Occipital lobe (tissue), 3 donors: ENCODE measurements at places on chromosomes 12 and 14. TPM values are rescaled to one million over a fixed set of nuclear protein-coding genes. Genes with fewer than 3 reads are reported as not detected.

DNA sequence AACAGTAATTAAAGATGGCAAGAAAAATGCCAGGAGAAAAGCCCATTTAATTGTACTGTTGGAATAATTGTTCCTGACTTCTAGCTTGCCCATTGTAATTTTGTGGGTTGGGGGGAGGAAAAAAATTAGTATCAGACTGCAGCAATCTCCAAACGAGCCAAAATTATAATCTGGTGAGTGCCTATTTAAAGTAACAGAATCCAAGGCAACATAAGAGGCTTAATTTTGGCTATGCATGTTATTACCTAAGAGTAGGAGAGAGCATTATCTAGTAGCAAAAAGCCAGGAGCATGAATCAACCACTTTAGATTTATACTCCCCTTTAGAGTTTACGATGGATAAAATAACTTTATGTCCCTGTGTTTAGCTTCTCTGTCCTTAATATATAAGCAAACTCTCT lies 14.6 kb upstream of the DENND5B start:
- no peak for DNase-seq

DNA sequence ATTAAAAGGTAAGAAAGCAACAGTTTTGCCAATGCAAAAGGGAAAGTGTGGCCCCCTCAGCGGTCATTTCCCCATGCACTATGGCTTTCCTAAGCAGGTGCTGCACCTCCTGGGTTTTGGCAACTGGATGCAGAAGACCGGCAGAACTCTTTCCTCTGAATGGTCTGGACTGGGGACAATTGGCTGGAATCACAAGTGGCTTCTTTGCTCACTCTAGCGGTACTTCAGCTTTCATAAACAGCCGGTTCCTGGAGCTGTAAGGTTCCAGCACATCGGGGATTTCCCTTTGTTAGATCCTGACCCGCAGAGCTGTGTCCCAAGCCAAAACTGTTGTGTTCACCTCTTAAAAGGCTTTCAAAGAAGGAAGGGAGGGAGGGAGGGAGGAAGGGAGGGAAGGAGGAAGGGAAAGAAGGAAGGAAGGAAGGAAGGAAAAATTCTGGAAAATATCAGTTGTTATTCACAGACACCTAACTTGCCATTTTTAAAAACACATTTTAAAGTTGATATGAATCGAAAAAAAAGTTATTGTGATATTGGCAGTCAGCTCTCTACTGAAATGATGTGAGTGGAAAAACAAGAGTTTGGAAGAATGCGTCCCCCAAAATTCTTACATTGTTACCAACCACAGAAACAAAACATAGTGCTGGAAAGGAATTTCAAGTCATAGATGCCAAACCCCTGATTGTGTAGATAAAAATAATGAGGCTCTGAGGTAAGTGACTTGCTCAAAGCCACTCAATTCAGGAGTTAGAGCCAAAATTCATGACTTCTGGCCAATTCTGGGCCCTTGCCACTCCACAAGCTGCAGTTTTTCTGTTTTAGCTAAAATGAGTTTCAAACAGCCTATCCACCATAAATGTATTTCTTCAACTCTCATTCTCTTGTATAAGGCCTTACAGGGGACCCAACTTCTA lies 220.6 kb upstream of the HMGA2 start:
- DNase-seq: no peak

DNA sequence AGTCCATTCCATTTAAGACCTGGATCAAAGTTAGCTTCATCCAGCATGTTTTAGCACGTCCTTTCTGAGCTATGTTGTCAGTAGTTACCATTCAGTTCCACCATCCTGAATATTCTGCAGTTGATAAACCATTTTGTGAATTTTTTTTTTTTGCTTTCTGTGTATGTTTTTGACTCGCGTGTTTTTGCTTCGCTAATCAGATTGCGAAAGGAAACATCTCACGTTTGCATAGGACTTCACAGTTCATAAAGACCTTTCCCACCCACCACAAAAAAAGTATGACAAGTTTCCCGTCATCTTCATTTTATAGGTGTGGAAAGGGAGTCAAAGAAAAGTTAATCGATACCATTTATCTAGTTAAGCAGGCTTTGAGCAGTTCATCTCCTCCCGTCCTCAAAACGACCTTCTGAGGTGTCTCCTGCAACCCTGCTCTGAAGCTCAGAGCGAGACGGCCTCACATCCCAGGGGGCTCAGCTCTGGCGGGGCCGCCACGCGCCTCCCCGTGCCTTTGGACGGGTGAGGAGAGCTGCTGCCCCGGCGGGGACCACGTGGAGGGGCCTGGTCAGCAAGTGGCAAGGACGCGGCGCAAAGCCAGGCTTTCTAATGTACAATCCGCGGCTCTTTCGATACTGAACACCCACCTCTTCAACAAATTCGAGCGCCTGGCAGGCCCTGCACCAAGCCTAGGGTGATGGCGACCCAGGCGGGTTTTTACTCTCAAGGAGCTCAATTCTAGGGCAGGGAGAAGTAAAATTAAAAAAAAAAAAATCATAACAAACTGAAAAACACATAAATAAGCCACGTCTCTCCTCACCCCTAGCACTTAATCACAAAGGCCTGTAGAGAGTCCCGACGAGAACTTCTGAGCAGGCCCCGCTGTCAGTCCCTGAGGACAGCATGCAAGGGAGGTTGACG lies 988 bp upstream of the TMEM263 start:
- no peak for DNase-seq

GRCh38 chr12:110846615-110847566 lies at the start of gene CCDC63:
Gene CCDC63, plus strand, starts transcription at chr12:110846987. Its CDS starts 5,968 bp downstream, at chr12:110852955.
- DNase-seq: no peak

DNA sequence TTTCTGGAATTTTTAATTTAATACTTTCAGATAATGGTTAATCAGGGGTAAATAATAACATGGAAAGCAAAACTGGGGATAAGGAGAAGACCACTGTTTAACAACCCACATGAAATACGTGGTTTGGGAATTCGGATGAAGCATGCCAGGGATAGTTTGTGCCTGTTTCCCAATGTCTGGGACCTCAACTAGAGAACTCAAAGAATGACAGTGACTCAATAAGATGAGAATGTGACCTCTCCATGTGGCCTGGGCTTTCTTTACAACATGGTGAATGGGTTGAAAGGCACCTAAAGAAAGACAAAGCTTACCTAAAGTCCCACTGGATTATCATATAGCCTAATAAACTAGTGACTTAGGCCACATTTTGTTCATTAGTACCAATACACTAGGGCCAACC lies 460.3 kb upstream of the LRFN5 start:
- DNase-seq: no peak

Gene SLC10A1
- total RNA-seq: not detected

DNA sequence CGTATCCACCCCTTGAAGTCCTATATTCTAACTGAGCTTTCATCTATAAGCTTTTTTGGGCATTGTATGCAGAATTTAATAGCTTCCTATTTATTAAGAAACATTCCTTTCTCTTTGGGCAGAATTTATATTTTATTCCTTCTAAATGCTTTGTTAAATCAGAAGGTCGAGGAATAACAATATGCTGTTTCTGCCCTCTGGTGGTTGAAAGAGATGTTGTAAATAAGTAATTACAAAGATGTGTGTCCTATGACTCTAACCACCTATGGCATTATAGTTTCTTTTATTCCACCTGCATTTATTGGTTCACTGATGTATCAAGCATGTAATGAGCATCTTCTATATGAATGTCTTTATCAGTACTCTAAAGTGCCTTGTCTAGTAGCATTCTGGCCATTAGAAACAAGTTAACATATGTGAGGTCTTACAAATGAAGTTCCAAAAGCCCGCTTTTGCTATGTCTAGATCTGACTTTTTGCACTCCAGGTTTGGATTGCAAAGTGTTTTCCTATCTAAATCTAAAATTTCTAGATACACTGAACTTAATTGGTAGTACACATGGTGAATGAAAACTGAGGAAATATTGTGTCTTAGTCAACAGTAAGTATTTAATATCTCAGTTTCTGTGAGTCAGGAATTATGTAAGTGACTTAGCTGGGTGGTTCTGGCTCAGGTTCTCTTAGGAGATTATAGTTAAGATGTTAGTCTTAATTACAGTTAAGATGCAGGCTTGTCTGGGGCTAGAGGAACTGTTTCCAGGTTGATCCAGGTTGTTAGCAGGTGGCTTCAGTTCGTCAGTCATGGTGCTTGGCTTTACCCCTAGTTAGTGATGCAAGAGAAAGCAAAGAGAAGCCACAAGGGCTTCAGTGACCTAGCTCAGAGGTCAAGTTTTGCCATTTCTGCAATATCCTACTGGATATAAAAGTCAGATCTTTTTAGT lies 57.5 kb downstream of the PLEKHA5 start:
- DNase-seq: no peak

Gene FIGNL2
- total RNA-seq: 0.47 TPM

Gene DCTN2
- 103 TPM for total RNA-seq

DNA sequence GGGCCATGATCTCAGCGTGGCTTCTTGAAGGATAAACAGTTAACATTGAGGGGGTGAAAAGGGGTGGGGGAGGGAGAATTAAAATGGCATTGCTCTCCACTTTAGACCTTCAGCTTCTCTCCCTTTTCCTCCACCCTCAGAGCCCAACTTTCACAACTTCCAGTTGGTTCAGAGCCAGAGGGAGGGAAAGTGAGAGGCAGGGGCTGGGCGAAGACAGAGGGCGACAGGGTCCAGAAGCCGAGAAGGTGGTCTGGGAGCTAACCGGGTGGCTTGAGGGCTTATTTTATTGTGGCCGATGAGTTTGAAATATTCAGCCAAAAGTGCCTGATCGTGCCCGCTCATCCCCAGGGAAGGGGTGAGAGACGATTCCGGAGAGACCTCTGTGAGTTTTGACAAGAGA lies 4.1 kb downstream of the BMP4 start:
- DNase-seq: no peak

DNA sequence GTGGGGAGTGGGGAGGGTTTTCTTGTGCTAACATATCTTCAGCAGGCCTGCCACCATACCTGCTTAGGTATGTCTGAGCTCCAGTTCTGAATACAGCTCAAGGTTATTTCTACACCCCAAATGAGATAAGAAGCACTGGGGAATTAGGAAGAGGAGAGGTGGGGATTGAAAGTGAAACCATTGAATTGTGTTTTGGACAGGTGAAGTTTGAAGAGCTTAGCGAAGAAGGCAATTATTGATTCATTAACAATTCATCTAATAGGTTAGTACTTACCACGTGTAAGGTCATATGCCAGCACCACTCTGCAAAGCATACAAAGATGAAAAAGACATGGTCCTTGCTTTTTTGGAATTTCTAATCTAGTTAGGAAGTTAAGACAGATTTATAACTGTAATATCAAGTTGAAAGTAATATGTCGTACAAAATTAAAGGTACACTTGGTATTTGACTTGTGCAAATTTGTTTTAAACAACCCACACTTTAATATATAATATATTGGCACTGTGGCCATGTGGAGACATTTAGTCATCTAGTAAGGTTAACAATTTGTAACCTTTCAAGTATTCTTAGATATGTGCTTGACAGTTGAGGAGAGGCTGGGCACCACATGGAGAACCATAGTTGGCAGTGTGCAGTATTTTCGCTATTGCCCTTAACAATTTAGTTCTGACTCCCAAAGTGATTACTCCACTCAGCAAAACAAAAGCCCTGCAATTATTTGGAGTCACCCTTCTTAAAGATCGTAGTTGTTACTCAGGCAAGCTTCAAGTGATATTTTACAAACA lies 3.6 kb downstream of the SMCO3 start:
- DNase-seq: no peak

DNA sequence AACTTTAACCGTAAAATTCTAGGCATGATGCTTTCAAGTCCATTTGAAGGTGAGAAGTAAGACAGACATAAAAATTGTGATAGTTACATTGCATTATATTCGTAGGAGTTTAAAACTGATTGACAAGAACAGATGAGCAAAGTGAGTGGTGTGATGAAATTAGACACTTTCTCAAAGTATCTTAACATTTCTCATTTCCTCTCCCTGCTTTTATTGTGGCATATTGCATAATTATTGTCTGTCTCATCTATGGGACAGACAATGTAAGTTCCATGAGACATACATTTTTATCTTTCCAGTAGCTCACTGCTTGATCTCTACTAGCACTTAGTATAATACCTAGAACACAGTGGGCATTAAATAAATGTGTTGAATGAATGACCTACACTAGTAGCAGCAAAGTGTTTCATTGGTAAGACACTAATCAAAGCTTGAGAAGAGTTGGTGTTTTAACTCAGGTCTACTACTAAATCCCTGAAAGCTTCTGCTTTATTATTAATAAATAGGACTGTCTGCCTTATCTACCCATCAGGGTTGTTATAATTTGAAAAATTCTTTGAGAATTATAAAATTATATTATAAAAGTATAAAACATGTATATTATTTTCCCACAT lies 19.0 kb downstream of the A2M start:
- no peak for DNase-seq

DNA sequence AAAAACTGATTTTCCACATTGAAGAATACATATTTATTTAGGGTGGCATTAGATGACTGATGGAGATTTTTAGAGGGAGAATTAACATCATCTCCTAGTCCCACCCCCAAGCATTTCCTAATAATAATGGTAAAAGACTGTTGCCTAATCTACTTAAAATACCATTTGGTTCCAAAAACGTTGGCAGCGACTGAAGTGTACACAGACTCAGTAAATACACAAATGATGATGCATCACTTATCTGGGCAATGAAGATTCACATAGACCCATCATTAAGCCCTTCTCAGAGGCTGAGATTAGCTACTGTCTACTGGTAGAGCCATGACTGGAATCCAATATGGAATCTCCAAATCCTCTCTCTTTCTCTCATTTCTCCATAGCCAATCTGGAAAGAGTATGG lies 18.2 kb downstream of the RTN1 start:
- DNase-seq: no peak

Gene CRY1
- 39.3 TPM for total RNA-seq

DNA sequence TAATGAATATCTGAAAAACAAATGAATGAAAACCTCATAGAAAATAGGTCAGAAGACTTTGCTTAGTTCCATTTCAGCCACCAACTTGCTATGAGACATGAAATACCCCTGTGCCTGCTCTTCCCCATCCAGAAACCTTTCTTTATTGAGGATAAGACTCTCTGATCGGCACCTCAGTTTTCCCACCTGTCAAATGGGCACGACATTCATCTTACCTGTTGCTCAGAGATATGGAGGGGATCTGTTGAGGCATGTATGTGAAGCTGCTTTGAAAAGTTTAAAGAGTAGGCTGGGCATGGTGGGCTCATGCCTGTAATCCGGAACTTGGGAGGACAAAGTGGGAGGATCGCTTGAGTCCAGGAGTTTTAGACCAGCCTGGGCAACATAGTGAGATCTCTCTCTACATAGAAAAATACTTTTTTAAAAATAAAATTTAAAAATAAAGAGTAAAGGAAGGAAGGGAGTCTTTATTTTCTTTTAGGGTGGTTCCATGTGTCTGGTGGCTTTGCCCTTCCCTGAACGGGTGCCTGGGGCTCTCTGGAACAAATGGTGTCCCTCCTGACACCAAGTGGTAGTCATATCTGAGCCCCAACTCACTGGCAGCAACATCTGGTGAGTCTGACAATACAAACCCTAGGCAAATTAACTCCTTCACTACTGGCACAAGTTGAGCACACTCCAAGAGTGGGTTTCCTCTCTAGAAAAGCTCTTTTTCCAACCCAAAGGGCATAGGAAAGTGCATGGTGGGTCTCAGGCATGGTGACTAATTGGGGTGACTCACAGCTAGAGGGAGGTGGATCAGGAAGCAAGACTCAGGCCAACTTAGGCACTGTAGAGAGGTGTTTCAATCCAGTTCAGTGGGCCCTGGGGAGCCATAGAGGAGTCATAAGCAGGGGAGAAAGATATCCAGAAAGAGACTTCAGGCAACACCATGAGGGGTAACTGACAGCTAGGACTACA lies 42.1 kb downstream of the MAP1LC3B2 start:
- DNase-seq: no peak
